ENCODE measurements at places on chromosomes 1 and 21.

- DNase-seq: no peak
Measured at GRCh38 chr21:32442566-32443318, 30.2 kb downstream of the EVA1C start.

DNA sequence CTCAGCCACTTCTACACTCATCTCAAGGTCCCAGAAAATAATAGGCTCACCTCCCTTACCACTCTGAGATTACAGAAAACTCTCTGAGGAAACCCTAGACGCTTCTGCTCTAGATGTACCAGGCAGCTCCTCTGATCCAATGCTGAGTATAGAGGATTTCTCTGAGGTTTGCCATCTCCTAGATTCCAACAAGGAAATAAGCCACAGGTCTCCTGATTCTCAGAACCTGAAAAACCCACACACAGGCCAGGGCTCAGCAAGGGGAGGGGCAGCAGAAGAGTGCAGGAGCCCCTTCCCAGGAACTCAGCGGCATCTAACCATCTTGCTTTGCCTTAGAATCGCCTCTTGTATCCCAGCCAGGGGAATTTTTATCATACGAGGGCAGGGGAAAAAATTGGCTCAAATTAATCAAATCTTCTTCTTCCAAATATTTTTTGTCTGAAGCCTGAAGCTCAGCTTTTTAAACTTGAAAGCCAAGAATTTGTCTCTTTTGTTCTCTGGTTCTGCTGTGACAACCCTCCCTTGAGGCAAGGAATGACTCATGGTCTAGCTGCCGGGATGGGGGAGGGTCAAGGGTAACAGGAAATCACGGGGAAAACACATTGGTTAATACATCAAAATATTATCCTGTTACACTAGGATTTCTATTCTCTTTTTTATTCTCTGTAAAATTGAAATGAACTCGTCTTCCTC, 30.8 kb downstream of the GORAB start:
- DNase-seq: no peak

DNA sequence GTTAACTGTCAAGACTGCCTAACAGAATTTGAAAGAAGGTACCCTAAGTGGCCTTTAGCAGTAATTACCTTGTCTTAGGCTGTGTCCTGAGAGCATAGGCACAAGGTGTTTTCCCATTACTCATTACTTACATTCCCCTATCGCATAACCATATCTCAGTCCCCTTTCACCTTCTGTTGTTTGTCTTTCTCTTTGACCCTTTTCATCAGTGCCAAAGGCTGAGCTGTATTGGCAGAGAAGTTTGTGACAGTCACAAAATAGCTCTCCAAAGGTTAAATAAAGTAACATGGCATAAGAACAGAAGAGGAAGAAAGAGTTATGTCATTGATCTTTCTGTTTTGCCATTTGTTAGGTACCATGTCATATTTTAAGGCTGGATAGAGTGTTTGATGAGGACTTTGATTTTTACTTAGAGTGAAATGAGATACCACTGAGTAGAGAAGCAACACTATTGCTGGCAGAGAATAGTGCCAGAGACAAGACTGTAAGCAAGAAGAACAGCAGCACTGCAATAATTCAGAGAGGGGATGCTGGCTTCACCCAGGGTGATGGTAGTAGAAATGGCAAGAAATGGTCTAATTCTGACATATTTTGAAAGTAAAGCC, 497.8 kb downstream of the TTLL7 start:
- DNase-seq: no peak

DNA sequence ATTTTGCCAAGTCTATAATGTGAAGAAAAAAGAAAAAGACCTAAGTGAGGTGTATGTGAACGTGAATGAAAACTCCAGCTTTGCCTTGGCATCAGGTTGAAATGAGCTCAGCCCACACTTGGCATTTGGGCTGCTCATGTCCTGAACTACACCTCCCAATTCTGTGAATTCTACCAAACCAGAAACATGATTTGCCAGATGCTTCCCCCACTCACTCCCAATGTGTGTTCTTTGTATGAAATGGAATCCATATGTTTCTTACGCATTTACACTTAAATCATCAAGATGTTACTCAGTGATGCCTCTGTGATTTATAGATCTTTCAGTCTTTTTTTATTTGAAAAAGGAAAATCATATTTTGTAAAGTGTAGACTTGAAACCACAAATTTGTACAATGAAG, 32.8 kb upstream of the RUNX1 start:
- DNase-seq: no peak

GRCh38 chr1:17706445-17706844, 48.7 kb upstream of the ACTL8 start:
- no peak for DNase-seq

DNA sequence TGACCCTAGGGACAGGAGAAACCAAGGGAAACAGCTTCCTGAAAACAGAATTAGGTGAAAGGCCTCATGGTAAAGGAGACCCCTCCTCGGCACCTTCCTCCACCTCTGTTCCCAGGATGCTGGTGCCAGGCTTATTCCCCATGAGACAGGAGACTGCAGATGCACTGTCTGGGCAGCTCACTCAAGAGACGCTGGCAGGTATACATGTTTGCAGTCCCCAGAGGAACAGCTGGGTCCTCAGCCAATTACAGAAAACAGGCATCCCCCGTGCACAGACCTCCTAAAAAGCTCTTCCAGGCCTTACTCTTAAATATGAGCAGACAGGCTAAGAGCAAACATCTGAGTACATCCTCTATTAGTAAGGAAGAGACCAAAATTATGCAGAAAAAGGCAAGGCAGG, 6.5 kb downstream of the CCSAP start:
- DNase-seq: no peak

DNA sequence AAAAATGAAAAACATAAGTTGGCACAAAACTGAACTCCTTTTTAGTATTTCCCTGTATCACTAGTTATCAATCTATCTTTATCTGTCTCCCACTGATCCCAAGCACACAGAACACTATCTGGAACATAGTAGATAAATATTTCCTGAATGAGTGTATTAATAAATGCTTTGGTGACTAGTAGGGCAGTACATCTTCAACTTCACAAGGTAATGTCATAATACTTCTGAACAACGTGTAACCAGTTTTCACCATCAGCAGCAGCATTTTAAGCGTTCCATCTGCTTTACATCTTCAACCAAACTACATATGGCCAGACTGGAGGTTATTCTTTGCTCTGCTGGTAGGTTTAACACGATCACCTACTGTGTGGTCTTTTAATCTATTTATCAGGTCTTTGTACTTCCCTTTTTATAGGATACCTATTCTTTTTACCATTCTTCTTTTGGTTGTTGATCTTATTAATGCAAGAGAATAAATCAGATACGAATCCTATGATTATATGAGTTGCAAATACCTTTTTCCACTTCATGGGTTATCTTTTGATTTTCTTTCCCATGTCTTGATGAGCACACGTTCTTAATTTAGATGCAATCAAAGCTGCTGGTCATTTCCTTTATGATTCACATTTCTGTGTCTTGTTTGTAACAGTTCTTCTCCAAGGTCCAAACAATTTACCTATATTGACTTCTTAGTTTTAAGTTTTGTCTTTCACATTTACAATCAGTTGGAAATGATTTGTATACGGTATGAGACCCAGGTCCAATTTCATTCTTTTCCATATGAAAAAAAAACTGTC, 16.3 kb downstream of the GPBP1L1 start:
- DNase-seq: no peak

DNA sequence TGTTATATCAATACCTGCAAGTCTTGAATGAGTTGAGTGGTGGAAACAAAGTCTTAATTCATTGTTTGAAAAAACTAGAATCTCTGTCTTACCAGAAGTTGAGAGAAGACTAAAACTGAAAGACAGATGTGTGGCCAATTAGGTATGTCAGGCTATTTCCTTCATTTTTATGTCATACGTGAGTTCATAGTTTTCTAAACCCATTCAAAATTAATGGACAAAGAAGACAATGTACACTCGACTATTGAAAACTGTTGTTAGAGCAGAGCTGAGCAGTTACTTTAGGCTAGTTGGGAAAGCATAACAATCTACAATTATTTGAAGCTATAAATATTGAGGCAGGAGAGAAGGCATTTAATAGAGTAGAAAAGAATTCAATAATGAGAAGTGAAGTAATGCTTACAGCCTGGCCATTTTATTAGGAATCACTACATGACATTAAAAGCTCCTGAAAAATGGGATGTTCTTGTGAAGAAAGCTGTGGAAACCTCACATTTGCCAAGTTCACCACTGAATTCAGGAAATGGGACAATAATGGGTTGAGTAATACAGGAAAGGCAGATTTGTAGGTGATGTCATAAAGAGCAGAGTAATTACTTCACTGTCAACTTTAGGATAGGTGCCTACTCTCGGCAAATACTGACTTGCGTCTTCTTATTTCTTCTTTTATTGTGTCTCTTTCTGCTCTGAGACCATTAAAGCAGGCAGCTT, 204.4 kb downstream of the PLA2G4A start:
- DNase-seq: no peak

GRCh38 chr1:155205969-155206593, 1.6 kb downstream of the THBS3 start:
- DNase-seq: no peak

DNA sequence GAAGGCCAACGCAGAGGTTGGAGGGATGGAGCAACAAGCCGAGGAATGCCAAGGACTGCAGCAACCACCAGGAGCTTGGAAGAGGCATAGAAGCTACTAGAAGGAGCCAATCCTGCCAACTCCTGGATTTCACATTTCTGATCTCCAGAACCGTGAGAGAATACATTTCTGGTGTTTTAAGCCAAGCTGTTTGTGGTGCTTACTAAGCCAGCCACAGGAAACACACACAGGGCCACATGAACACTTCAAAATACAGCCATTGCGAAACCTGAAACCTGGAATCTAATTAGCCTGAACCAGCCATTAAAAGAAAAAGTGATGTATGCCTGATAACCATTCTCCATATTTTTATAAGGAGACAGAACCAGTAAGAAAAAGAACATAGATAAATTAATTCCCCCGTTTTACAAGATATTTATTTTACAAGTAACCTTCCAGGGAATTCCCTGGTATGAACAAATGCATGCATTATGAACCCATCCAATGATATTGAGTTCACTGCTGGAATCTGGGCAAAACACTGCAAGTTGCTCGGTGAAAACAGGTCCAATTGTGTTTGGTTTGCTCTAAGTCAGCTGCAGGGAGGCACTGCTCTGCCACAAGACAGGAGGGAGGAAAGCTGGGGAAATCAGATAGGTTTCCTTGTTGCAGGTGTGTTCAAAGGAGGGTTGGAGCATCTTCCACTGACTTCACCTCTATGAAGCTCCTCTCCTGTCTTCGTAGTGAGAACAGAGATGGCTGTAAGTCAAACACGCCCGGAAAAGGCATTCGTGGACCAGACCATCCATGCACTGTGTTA, 70.2 kb downstream of the ETS2 start:
- no peak for DNase-seq

DNA sequence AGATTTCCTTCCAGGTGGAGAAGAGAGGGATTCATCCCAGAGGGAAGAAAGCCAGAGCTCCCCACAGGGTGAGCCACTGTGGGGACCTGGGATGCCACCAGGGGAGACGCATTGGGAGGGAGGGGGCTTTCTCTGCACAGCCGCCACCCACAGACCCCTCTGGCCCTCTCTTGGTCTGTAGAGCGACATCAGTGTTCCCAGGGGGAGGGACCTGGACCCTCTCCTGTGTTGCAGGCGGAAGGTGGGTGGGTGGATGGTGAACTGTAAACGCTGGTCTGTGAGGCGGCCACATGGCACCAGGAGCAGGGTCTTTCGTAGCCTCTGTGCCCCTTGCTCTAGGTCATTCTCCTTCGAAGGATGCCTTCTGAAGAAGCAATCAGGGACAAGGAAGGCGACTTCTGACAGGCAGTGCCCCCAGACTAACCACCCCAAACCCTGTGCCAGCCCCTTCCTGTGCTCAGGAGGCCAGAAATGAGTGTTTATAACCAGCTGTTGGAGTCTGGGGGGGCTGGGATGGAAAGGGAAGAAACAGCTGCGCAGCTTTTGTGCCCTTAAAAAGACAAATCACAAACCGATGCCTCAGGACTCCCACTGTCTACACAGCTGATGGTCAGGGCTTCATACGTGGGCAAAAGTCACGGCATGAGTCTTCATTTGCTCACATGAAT, 121.4 kb upstream of the ZBTB40 start:
- DNase-seq: no peak

DNA sequence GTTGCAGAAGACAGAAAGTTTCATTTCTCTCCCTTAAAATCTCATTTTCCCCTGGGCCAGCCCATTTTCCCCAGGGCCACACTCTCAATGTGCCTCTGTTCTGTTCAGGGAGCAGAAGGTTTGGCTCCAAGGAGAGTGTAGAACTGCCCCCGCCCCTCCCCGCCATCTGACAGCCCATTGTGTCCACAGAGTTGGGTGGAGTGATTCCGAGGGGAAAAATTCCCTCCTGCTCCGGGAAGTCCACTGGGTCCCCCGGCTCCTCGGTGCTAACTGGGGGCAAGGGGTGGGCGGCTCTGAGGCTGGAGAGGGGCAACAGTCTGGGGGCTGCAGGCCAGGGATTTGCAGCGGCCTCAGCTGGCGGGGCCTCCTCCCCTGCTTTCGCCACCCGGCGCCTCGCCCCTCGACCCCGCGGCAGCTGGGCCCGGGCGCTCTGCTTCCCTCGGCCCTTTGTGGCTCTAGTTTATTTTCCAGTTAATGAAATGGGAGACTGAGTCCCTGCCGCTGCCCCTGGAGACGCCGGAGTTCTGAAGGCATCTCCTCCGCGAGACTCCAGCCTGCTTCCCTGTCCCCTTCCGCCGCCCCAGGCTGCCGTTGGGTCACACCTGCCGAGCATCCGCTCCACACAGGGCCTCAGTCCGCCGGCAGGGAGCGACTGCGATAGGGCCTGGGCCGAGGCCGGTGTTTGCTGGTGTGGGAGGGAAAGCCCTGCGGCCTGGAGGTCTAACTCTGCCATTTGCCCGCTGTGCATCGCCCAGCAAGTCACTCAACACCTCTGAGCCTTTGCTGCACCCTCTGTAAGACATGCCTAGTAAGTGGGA, 14.7 kb upstream of the KIRREL1 start:
- no peak for DNase-seq

- DNase-seq: no peak
Measured at GRCh38 chr1:78255846-78256245, 210.1 kb downstream of the GIPC2 start.

DNA sequence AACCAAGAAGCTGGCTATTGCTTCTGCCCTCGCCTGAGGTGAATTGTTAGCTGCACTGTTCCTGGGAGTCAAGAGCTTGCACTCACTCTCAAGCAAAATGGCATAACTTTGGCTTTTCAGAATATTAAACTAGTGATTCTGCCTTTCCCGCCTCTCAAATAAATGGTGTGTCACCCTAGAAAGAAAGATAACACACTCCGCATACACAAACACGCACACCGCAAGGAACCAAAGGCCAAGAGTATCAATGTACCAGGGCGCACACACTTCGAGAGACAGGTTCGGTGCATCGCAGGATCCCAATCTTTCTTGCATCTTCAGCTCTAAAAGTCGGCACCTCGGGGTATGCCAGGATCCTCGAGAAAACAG, 470 bp upstream of the RTCA start:
- DNase-seq: no peak

DNA sequence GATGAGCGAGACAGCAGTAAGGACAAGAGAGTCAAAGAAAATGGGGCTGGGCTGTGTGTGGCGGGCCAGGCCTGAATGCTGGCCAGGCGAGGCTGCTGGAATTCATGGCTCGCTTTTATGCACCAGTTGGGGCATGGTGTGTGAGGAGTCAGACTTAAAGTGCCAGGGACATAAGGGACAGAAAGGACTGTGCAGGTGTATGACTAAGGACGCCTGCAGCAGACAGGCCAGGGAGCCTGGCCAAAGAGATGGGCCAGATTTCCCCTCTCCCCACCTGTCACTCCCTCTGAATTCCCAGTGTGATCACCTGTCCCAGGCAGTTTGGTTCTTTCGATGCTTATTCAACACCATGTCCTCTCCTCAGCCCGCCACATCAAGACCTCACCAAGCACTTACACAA, 16.9 kb upstream of the SMIM12 start:
- DNase-seq: no peak

GRCh38 chr1:16191916-16192546, 20.4 kb downstream of the ARHGEF19 start:
- DNase-seq: no peak

Measured in memory B cell (primary cell).